Coronary artery (tissue), 2 donors: ENCODE measurements at places on chromosomes 13 and 19.

DNA sequence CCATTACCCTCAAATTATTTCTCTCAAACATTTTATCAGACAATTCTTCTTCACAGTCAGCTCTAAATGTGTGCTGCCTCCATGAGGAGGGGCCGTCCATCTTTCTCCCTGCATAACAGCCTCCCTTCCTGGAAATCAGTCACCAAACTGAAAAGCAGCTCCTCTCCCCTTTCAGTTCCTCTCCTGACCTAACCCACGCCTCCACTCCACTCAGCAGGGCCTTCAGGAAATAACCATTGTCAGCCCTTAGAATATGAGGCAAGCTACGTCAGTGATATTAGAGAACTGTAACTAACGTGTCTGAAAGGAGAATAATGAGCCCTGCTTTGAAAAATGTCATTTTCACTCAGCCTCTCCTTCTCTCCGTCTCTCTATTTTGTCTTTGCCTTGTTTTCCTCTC, 116.2 kb downstream of the OLFM4 start:
- DNase-seq, result no peak

GRCh38 chr19:16519230-16519687, 23.0 kb downstream of the CHERP start:
- DNase-seq, result no peak

DNA sequence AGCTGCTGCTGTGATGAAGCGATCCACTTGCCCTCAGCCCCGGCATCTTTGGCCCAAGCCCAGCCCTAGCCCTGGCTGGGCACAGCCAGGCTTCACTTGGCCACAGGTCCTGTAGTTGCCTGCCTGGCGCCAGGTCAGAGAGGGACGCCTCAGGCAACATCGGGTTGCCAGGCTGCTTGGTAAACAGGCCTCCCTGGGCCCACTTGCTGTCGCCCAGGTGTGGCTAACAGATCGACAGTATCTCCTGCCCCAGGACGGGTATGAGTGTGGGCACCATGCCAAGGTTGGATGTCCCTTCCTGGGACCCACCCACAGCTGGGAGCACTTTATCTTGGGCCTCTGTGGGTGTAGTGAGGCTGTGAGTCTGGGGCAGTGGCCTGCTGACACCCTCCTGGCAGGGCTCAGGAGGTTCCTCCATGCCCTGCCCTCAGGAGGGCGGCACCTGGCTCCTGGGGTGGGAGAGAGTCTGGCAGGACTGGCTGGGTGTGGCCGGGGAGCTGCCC, 27.8 kb downstream of the CARM1 start:
- no peak for DNase-seq

GRCh38 chr13:79185580-79185979, 220.5 kb downstream of the RBM26 start:
- DNase-seq, result no peak

DNA sequence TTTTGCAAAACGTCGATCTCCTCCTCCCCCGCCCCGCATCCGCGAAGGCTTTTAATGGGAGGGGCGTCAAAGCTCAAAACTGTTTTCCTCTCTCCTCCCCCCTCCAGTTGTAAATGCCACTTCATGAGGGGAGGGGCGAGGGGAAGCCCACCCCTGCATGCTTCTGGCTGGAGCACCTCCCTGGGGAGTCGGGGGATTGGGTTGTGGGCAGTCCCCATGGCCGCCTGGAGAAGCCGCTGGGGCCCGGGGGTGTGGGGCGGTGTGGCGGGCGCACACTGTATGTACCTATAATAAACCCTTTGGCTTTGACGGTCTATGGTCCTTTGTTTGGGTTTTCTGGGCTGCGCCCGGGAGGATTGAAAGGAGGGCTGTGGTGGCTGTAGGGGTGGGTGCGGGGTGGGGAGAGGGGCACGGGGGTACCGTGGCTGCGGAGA, 505 bp upstream of the SHKBP1 start:
- no peak for DNase-seq

DNA sequence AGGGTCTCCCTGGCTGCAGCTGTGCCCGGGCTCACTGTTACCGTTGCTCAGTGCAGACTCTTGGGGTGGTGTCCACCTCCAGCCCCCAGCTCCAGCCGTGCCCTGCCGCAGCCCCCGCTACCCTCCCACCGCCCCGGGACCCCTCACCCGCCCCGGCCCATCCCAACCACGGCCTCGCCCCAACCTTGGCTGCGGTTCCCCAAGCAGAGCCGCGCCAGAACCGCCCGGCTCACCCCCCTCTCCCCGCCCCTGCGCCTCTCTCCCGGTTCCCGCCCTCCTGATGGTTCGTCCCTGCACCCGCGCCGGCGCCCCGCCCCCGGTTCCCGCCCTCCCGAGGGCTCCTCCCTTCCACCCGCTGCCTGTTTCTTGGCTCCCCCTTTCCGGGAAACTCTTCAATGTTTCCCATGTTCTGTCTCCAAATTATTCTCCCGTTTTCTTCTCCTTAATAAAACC, 40.3 kb downstream of the ANKRD10 start:
- DNase-seq, result peak; percentile 88
